ENCODE measurements at places on chromosomes 5 and 9. TPM values are rescaled to one million over a fixed set of nuclear protein-coding genes. Genes with fewer than 3 reads are reported as not detected.

BTNL3 gene
- not detected for total RNA-seq

SLC6A7 gene
- total RNA-seq, result not detected

RMRP gene
- total RNA-seq, result 8,498 TPM

TAF11L5 gene
- total RNA-seq, result not detected

CDH6 gene
- not detected for total RNA-seq

DCAF12 gene
- total RNA-seq, result 40.2 TPM

PCDHA3 gene
- total RNA-seq, result not detected

GPR151 gene
- total RNA-seq, result not detected

PDE6A gene
- total RNA-seq, result not detected

ADAMTSL2 gene
- total RNA-seq, result 0.34 TPM

HEMGN gene
- 2.6 TPM for total RNA-seq

FOXD4 gene
- total RNA-seq, result 0.16 TPM

PPP1R26 gene
- 0.20 TPM for total RNA-seq

FAM169A gene
- total RNA-seq, result 12.2 TPM

HAPLN1 gene
- not detected for total RNA-seq

SLC4A9 gene
- total RNA-seq, result not detected

FST gene
- total RNA-seq, result 0.22 TPM

PCDHA1 gene
- not detected for total RNA-seq

PKD2L2 gene
- total RNA-seq, result not detected

SOX30 gene
- total RNA-seq, result not detected

ANKS6 gene
- total RNA-seq, result 21.8 TPM

TMEM161B gene
- 21.0 TPM for total RNA-seq

PCDHB15 gene
- not detected for total RNA-seq

PCDHB10 gene
- total RNA-seq, result not detected

FGFR4 gene
- 1.5 TPM for total RNA-seq

STOM gene
- total RNA-seq, result 36.3 TPM

DNAI1 gene
- not detected for total RNA-seq

BTNL9 gene
- total RNA-seq, result 0.12 TPM

TMEM215 gene
- total RNA-seq, result not detected

SLC36A2 gene
- not detected for total RNA-seq

CAMK2A gene
- total RNA-seq, result not detected

CCDC192 gene
- total RNA-seq, result not detected

MRPL36 gene
- 108 TPM for total RNA-seq

ZDHHC11B gene
- total RNA-seq, result not detected

GLRA1 gene
- total RNA-seq, result not detected

All from activated naive CD8-positive, alpha-beta T cell treated with anti-CD3 and anti-CD28 coated beads for 36 hours (primary cell).